Endodermal cell (in vitro differentiated cells): ENCODE measurements at places on chromosomes 13 and 19. TPM values are rescaled to one million over a fixed set of nuclear protein-coding genes. Genes with fewer than 3 reads are reported as not detected.

IL4I1 gene
- 0.47 to 1.2 TPM (median 0.97 TPM) in 3 replicates for total RNA-seq

TPTE2 gene
- total RNA-seq, result not detected in 3 replicates

DNA sequence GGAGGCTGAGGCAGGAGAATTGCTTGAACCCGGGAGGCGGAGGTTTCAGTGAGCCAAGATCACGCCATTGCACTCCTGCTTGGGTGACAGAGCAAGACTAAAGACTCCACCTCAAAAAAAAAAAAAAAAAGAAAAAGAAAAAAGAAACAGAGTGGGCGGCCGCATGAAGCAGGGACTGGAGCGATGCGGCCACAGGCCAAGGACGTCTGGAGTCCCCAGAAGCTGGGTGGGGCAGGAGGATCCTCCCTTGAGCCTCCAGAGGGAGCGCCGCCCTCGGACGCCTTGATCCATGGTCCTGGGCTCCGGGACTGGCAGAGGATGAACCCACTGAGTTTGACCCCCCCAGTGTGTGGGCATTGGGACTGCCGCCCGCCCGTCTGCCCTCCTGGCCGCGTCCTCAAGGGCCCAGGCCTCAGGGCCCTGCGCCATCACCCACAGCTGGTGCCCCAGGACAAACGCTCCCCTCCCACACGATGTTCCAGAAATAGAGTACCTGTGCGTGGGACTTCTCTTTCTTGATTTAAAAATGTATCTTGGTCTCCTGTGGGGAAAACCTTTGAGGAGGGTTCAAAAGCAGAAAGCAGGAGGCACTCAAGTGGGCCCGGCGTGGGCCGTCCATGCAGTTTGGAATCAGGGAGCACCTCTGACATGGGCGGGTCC is 15.5 kb downstream of the BTBD2 start:
- H3K4me3 ChIP-seq, result no peak overlapping the region
- H3K4me1 ChIP-seq, result no peaks in the 10 kb centered on the region
- no peak for DNase-seq
- H3K36me3 ChIP-seq, result peaks cover 48% of the 10 kb centered on the region

CATSPERD gene
- total RNA-seq, result not detected in 3 replicates

FUT3 gene
- 0.61 to 1.3 TPM (median 1.2 TPM) in 3 replicates for total RNA-seq
